Activated T-cell treated with anti-CD3 and anti-CD28 coated beads, Interleukin-2, amount 50 U/mL, for 4 hours (primary cell): ENCODE measurements at places on chromosomes 1 and 21.

DNA sequence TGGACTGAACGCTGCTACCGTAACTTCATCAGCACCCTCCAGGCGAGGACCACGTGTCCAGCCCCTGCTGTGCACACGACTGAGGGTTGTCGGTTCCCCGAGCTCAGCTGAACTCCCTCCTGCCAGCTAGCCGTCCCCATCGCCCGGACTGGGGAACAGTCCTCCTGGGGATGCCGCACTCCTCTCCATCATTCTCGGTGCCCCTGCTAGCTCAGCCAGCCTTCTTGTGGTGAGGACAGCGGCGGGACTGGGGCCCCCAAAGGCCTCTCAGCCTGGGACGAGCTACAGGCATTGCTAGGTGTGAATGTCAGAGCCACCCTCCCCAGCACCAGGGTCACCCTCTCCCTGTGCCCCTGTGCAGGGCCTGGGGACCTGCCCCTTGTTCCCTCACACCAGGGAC is 8.8 kb upstream of the TTC34 start:
- no peak for DNase-seq

DNA sequence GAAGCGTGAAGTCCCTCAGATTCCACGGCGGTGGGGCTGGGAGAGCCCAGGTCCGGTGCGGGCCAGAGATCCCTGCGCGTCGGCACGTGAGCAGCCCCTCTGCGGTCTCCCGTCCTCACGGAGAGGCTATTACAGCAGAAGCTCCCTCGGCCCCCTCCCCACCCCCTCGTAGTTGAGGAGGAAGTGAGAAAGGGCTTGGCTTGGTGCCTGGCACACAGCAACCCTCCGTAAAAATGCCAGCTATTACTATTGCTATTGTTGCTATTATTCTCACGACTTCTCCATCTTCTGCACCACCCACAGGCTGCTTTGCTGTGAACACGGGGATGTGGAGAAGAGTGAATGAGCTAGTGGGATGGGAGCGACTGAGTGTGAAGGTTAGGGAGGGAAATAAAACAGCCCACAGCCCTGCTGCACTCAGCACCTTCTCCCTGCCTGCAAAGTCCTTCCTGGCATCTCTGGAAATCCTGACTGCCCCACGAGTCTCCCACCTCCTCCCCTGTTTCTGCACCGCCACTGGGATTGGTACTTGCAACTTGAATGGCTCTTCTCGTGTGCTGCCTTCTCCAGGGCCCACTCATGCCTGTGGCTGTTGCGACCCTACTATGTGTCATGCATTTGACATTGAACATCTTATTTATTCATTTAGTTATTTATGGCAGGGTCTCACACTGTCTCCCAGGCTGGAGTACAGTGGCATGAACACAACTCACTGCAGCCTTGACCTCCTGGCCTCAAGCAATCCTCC is 26.6 kb downstream of the ZBTB18 start:
- no peak for DNase-seq

DNA sequence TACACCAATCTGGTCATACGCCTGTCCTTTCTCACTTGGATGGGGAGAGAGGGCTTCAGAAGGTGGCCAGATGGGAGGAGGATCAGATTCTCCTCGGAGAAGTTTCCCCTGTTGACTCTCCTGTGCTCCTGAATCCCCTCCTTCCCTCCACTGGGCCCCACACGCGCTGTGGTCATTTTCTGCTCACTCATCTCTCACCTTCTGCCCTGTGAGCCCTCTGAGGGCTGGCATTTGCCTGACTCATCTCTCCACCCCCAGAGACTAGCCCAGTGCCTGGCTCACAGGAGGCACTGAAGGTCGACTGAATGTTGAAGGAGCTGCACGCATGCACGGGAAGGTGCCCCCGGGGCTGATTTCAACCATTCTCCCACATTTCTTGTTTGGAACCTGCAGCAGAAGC is 14.2 kb downstream of the ABCA4 start:
- DNase-seq = no peak

DNA sequence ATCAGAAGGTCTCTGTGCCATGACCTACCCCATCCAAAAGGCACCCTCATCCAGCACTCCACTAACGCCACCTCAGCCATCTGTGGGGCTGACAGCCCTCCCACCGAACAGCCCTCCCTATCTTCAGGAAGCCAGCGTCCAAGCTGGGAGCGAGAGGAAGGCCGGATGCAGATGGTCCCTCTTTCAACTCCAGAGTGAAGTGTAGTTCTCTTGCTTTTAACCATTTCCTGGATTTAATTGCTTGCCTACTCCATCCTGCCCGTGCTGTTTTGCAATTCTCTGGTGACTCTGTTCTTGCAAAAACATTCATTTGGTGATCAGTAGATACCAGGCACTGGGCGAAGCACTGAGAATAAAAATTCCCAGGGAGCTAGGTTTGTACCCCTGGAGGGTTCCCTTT is 8.2 kb upstream of the DYRK1A start:
- no peak for DNase-seq
